GM19239 (cell line): ENCODE measurements at places on chromosomes 12 and 14.

DNA sequence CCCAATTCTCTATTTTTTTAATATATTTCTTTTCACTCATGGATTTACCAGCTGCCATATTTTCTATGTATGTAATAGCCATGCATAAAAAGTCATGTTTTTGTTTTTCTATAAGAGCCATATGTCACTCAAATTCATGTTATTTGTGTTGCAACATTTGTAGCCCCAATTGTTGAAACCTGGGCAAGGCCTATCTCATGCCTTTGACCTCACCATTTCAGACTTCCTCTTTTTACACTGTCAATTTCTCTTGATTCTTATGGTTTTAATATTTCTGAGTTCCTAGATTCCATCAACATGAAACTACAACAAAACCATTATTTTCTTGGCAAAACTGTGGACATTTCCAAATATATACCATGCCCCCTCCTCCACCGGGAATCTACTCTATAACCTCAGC is 647.5 kb downstream of the C12orf50 start:
- DNase-seq, result no peak

DNA sequence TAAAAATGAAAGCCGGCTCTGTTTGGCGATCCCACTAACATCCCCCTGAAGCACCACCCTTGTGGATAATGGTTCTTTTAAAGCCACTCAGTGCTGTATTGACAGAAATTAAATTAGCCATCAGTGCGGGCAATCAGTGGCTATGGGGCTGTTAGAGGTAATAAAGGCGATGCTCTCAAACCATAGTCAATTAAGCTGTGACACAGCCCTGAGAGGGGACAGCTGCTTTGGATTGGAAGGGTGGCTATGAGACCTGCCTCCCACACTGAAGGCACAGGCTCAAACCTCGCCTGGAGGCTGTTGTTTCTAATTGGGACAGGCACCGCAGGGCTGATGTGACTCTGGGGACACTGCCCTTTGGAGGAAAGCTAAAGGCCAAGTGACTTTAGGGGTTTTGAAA is 562.2 kb downstream of the VRK1 start:
- DNase-seq, result no peak

DNA sequence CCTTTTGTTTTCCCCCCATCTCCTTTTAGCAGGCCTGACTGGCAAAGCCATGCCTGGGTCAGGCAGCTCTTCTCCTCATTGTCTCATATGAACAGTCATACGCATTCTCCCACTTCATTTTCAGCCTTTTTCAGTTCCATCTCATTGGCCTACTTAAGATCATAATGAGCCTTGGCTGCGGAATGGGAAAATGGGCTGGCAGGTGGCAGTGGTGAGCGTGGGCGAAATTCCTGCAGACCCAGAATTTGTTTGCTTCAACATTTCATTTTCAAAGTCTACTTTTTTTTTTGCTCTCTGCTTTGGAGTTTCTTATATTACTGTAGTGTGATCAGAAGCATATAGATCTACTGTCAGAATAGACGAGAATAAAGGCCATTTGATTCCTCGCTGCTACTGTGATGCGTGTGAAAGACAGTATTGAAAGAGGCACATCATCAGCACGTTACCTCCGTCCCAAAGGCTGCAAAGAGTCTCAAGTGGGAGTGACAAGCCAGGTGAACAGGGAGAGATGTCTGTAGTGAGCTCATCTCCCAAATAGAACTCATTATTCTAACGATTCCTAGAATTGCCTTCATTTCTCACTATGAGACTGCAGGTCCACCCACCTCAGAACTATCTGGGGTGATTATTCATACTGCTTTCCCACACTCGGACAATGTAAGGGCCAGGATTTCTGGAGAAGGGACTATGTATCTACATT is 73.7 kb downstream of the TBK1 start:
- no peak for DNase-seq

GRCh38 chr12:131045705-131046460 is 92.2 kb downstream of the ADGRD1 start:
- DNase-seq, result no peak
